HCT116 (cell line): ENCODE measurements at places on chromosomes 3 and 15.

DNA sequence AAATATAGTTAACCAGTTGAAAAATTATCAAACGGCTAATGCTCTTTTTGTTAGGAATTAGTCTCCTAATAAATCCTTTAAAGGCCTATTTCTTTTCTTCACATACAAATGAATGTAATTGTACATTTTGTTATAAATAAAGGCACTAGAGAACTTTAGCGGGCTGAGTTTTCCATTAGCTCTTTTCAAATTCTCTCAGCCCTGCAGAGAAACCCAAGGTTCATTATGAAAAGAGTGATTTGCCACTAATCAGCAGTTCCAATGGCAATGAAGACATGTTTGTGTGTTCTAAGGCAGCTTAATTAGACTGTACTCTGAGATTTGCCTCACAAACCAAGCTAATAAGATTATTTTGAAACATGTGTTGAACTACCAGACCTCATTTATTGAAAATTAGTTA lies 64.6 kb upstream of the P2RY1 start:
- DNase-seq: no peak

GRCh38 chr3:115280506-115280905 lies 133.4 kb upstream of the ZBTB20 start:
- no peak for DNase-seq

- DNase-seq: peak; percentile 83
Measured at GRCh38 chr3:171354706-171355582, 105.3 kb downstream of the TNIK start.

DNA sequence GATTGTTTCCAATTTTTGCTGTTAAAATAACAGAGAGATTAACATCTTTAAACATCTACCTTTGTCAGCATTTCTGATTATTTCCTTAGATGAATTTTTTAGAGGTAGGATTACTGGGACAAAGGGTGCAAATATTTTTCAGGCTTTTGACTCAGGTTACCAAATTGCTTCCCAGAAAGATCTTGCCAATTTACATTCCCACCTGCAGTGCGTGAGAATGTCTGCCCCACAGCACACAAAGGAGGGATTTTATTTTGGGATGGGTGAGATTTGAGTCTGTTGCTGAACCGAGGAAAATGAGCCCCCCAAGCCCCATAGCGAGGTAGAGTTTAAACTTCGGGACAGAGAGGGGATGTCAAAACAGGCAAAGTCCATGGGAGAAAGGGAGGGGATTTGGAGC lies 25.9 kb upstream of the RNU6-1 start:
- DNase-seq: no peak

DNA sequence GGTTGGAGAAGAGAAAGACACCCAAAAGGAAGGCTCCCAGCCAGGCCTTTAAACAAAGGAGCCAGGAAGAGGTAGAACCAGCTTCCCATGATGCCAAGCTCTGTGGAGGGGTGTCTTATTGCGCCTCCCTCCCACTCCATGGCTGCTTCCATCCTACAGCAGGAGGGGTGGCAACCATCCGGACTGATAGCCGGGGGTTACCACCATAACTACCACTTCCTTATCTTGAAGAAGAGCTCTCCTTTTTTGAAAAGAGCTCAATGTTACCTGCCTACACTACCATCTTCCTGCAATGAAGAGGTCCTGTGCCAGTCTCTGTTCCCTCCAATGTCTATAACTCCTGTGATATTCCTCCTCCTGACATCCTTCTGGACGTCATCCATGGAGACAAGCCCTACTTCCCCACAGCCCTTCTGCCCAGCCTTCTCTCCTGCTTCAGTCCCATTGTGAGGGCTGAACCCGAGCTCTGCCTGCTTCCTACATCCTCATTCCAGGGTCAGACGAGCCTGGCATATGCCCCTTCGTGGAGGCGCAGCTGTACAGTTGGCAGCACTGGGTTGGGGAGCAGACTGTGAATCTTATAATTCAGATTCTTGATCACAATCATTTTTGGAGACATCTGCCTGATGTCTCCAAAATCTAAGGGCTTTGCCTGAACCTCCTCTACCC lies 8.5 kb downstream of the CCDC9B start:
- no peak for DNase-seq

GRCh38 chr15:38535491-38536200 lies 29.0 kb downstream of the RASGRP1 start:
- no peak for DNase-seq

- no peak for DNase-seq
Measured at GRCh38 chr3:75781079-75781745, 4.1 kb downstream of the ZNF717 start.

- no peak for DNase-seq
Measured at GRCh38 chr3:195441992-195442572, 738 bp downstream of the ACAP2 start.
